ENCODE measurements at places on chromosomes 12 and 14.

DNA sequence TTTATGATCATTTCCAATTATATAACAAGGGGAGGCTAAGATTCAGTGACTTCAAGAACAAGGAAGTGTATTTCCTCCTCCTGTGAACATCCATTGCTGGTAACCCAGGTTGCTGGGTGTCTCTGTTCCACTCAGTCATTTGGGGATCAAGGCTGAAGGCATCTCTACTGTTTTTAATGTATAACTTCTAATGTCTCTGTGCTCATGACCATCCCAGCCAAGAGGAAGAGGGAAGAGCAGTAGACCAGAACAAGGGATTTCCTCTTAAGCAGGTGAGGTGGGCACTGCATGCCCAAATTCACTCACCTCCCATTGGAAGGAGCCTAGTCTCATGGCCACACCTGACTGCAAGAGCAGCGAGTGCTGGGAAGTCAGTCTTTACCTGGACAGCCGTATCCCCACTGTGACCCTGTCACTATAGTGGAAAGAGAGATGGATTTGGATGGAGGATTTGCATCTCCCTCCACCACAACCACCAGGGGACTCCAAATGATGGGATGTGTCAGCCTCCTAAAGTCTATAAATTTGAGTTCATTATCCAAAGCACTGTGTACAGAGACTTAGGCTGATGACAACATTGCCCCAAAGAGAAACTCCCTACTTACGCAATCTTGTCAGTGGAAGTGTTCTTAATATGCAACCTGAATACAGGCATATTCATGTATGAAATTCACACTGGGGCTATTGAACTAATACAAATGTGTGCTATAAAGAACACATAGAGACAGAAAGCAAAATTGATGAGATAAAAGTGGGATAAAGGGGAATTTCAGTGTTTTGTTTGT is 368.7 kb downstream of the TMEM132D start:
- DNase-seq = no peak

DNA sequence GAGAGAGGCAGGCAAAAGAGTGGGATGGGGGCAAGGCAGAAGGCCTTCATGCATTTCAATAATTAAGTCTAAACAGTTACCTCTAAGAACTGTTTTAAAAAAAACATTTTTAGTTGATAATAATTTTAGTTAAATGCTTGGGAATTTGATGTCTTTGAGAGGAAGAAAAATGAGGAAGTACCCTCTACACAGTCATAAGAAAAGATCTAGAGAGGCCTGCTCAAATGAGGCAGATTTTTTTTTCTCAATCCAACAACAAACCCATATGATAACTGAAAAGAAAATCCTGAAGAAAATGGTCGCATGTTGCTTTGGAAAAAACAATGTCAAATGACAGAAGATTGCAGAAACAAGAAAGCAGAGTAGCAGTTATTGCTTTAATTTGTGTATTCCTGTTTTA is 25.6 kb downstream of the SINHCAF start:
- DNase-seq = no peak

DNA sequence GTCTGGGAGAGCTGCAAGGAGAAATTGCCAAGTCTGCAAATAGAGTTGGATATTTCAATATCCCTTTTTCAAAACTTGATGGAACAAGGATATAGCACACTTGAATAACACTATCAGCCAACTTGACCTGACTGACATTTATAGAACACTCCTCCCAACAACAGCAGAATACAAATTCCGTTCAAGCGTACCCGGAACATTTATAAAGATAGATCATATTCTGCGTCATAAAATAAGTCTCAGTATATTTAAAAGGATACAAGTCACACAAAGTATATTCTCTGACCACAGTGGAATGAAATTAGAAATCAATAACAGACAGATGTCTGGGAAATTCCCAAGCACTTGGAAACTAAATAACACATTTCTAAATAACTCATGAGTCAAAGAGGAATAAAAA is 29.0 kb upstream of the MEG3 start:
- DNase-seq = no peak

DNA sequence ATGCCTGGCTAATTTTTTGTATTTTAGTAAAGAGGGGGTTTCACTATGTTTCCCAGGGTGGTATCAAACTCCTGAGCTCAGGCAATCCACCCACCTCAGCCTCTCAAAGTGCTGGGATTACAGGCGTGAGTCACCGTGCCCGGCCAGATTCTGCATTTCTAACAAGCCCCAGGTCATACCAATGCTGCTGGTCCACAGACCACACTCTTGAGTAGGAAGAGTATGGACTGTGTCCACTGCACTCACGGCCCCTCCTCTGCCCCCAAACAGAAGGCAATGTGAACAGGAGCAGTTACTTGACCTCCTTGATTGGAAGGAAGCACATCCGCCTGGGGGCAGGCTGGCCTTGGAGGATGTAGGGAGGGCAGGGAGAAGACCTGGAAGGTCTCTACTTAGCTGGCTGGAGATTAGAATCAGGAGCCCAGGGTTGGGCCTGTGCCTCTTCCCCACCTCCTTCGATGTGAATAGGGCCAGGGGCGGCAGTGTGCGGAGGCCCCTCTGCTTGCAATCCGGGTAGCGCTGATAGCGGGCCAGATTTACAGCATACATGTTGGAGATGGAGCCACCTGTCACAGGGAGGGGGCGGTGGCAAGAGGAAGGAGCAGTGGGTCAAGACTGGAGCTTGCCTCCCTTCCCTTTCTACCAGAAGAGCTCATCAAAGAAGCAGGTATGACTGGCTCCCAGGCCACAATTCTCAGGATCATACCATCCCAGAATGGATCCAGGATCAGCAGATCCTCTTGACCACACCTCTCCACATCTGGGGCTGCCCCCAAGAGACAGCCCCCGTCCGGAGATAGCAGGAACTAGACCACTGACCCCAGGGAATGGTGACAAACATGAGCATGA is 9.4 kb upstream of the ZNF740 start:
- no peak for DNase-seq

Measured in HEK293T (cell line).